ENCODE measurements at places on chromosomes 6 and 20.

DNA sequence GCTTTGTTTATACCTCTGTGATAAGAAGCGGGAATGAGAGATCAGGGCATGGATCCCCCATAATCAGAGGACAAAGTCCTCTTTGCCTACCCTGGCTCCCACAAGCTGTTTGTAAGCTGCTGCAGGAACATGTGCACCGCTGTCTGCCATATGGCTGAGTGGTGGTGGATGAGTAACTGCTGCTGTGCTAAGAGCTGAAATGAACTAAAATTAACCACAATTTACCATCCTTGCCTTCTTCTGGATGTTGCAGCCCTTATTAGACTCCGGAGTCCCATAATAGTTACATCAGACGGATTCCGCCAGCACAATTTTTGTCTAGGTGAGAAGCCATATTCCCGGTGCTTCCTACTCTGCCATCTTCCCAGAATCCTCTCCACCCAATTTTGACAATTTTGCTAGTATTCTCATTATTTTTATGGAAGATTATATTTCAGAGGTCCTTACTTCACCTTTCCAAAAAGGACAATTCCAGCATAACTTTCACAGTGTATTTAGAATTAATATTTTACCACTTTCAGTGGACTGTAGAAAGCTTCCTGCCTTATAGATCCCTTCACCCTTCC lies 6.0 kb upstream of the CMTR1 start:
- DNase-seq = no peak

GRCh38 chr6:73898599-73898998 lies 202.6 kb downstream of the CD109 start:
- DNase-seq = no peak

- DNase-seq = no peak
Observed at GRCh38 chr6:156854466-156855161, 77.4 kb downstream of the ARID1B start.

DNA sequence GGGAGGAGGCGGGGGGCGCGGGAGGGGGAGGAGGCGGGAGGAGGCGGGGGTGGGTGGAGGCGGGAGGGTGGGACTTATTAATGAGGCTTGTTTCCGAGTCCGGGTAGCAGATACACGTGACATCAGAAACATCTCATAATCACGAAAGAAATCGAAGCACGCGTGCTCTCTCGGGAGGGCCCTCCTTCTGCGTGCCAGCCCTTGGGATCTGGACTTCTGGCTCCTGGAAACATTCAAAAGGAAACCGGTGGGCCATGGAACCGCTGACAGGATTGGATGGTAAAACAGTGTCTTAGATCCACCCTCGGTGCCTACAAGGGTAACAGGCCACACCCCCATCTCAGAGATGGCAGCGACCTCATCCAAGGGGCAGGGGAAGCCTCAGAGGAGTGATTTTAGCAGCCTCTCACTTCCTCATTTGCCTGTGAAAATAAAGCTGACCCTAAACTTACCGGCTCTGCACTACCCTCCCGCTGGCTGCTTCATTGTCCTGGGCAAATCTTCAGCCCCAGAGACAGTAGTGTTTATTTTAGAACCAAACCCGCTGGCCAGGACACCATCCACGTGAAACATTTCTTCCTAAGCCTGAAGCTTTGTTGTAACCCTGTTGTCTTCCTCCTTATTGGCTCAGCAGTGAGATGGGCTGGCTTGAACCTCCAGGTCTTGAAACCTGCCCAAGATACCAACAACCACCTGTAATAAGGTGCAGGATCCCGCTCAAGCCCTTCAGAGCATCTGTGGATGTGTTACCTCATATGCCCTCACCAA lies 97.5 kb downstream of the PSMG4 start:
- no peak for DNase-seq

GRCh38 chr6:122153557-122153956 lies 245.9 kb upstream of the HSF2 start:
- no peak for DNase-seq

Measured in type B pancreatic cell (in vitro differentiated cells).